ENCODE measurements at places on chromosomes 6 and 20.

- DNase-seq = no peak
These were observed 29.5 kb downstream of the MTHFD1L start for GRCh38 chr6:150894935-150895552.

GRCh38 chr6:98827295-98828159 is 6.8 kb upstream of the POU3F2 start:
- no peak for DNase-seq

DNA sequence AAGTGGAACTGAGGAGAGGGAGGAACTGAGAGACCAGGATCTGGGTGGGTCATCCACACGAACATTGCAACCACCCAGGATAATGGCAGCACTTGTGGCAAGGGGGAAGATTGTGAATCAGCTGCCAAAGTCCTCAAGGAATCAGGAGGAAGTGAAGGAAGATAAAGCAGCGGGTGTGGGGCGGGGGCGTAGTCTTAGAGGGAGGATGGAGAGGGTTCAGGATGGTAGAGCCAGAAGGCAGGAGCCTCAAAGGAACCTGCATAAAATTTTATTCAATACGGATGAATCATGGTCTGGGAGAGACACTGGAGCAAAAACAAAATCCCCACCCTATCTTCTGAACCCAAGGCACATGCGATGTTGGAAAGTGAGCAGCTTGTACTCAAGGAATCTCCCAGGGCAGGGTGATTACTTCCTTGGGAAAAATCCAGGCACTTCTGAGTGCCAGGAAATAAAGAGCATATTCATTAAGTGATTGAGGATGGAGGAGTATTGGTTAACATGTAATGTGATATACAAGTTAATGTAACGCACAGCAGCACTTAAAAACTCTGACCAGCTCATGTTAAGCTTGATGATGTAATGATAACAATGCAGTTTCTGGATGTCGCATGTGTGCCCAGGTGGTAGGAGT is 82.0 kb upstream of the B3GAT2 start:
- no peak for DNase-seq

DNA sequence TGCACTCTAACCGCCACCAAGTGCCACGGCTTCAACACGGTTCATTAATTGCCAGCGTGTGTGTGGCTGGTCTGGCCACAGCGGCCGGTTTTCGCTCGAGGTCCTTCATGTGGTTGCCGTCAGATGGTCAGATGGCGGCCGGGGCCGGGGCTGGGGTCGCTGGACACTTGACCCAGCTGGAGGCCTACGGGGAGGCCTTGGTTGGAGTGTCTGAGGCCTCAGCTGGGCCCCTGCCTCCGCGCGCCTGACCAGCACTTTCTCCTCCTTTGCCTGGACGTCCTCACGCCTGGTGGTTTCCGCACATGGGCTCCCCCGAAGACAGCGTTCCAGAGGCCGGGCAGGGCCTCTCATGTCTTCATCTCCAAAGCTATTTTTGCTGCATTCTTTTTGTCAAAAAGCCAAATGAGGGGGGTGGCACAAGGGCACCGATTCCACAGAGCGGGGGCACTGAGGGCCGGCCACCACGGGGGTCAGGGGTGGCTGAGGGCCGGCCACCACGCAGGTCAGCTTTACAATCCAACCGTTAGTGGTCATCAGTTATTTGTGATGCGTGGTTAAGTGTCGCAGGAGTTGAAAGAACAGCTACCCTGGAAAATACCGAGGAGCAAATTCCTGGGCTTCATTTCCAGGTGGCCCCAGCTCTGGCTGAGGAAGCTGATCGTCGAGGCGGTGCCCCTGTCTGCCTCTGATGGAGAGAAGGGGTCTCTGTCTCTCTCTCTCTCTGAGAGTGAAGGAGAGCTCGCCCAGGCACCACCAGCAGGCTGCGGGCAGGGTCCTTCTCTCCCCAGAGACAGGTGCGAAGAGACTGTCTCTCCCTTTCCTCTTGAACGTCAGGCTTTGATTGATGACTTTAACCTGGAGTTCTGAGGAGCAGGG is 50.5 kb upstream of the FRMD1 start:
- no peak for DNase-seq

DNA sequence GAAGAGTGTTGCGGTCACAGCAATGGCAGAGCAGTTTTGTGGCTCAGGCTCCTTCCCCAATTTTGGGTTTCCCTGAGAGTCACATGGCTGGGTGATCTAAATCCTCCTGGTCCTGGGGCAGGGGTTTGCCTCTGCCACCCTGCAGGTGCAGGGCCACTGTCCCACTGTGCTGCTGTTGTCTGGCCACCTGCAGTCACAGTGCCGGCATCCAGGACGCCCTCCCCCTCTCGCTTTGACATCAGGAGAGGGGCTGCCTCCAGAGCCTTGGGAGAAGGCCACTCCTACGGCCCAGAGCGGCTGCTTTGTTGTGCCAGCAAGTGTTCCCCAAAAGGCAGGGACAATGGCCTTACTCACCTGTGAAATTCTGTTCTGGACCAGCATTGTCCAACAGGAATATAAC is 449.0 kb downstream of the QKI start:
- DNase-seq = no peak

DNA sequence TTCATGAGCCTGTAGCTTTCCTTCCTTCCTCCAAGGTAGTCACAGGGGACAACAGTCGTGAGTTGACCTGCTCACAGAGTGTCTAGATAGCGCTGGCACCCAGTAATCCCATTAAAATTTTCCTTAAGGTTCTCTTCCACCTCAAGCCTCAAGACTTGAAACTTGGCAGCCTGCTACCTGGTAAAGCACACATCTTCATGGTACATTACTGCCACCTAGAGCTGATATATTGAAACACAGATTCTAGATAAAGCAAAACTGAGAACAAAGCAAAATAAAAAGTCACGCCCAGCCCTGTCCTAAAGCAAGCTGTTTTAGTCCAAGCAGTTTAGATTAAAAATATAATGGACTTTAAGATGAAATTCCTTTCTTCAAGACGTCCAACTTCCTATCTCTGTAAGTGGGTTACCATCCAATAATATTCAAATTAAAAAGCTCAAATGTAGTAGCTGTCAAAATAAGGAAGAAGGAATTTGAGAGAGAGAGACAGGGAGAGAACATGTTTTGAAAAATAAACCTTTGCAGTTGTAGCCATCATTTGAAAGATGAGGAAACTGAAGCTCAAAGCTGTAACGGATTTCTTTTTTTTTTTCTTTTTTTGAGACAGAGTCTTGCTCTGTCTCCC is 50.7 kb upstream of the CD83 start:
- no peak for DNase-seq

DNA sequence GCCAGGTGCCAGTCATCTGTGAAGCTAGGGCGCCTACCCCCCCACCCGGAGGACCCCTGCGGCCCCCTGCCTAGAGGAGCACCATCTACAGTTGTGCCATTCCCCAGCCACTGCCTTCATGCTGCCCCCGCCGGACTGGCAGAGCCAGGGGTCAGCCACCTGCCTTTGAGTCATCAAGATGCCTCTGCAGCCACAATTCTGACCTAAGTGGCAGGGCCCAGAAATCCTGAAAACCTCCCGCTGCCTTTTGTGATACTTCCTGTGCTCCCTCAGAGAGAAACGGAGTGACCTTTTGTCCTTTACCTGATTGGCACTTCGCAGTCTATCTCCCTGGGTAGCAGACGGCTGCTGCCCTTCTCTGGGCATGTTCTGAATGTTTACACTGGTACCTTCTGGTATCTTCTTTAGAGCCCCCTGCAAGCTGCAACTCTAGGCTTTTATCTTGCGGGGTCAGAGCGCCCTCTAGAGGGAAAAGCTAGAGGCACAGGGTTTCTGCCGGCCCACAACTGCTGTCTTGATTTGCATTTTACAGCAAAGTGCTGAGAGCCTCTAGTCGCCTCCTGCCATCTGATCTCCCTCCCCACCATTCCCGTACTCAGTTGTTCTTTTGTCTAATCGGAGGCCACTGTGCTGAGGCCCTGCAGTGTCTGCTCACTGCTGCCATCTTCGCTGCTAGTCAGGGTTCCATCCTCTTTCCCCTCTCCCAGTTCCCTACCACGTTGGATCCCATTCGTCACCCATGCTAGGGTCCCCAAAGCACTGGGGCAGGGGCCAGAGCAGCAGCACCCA is 26.9 kb downstream of the SPATA2 start:
- peak; percentile 29 for DNase-seq

DNA sequence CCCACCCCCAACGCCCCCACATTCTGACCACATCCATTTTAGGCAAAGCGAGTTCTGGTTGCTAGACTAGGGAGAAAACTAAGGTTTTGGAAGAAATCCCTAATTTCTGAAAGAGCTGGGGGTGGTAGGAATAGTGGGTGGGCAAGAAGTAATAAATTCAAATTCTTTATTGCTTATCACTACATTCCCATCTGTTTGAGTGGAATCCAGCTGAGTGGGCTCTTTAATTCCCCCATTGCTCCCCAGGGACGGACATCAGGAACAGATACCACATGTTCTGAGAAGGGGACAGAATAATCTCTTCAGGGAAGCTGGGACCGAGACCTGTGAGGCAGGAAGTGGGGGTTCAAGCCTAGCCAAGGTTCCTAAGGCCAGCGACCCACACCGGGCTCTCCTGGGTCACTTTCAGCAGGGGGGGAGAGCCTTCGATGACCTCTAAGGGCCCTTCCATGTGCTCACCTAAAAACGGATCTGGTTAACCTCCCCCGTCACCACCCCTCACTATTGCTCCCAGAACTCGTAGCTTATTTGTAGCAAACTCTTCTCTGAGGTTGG is 42.3 kb upstream of the MRPS10 start:
- DNase-seq = no peak

DNA sequence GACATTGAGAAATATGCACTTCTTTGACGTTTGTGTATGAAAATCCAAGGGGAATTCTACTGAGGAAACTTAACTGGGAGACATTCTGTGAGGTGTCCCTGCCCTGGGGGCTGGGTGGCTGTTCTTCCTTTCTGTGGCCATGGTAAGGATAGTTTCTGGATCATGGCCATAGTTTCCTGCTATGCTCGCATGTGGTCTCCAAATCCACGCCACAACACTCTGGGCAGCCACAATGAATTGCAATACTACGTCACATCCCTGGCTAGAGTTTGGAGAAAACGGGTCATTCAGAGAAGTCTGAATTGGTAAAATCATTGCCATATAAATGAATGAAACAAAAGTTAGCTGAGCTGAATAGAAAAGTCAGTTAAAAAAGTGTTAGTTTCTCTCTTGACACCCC is 230.6 kb downstream of the UTRN start:
- DNase-seq = no peak

DNA sequence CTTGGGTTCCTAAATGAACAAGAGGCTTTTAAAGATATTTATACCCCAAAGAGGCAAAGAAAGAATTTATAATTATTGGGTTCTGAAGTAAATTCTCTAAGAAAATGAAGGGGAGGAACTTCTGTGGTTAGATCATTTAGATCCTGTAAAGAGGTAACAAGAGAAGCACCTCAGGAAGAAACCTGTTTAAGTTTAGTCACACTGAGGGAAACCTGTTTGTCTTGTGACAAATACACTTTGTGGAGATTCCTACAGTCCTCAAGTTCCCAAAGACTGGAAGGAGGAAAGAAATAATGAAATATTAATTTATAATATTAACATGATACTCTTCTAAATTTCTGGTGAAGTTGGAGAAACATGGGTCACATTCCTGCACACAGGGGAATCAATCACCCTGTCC is 647.5 kb downstream of the EYS start:
- DNase-seq = no peak

DNA sequence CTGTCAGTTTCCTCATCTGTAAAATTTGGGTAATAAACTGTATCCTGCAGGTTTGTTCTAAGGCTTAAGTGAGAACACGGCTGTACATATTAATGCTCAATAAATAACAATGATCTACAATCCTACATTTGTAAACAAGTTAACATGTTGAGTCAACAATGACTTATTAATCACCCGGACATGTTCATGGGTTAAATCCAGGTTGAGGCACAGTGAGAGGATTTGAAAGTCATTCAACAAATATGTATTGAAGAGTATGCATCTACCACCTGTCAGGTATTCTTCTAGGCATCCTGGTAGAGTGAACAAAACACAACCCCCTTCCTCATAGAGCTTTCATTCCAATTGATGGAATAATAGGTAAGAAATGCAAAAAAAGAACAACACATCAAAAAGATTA is 554.7 kb upstream of the SLC35B3 start:
- no peak for DNase-seq

- DNase-seq = no peak
These were observed 13.6 kb downstream of the LRRC1 start for GRCh38 chr6:53808302-53808881.

DNA sequence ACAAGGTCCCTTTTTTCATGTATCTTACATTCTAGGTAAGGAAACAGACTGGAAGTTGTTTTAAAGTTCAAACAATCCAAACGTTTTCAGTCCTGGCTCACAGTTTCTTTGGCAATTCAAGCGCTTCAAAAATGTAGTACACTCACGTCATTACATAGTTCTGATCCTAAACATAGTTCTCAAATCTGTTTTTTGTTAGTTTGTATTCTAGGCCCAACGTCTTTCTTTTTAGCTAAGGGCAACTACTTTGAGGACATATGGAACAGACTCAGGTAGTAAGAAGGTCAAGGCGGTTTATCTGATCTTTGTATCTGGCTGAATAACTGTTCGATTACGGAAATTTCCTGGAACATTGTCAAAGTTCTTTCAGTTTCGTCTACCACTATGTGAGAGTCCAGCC is 36.9 kb upstream of the PLCB4 start:
- no peak for DNase-seq

DNA sequence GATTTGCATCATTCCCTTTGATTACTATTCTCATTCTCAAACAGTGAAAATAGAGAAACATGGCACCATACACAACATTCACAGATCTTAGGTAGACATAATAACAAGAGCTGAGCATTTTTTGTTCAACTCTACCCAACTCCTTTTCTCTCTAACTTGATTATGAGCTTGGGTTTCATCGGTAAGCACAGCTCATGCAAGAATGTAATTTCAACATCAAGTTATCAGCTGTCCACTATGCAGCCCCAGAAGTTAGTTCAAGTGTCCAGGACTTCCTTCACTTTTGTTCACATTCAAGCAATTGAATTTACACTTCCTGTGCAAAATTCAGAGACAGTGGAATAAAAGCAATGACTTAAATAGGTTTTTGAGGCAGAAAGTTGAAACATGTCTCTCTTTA is 297.7 kb upstream of the SASH1 start:
- no peak for DNase-seq

GRCh38 chr20:50632236-50632635 is 59.1 kb downstream of the RIPOR3 start:
- no peak for DNase-seq

DNA sequence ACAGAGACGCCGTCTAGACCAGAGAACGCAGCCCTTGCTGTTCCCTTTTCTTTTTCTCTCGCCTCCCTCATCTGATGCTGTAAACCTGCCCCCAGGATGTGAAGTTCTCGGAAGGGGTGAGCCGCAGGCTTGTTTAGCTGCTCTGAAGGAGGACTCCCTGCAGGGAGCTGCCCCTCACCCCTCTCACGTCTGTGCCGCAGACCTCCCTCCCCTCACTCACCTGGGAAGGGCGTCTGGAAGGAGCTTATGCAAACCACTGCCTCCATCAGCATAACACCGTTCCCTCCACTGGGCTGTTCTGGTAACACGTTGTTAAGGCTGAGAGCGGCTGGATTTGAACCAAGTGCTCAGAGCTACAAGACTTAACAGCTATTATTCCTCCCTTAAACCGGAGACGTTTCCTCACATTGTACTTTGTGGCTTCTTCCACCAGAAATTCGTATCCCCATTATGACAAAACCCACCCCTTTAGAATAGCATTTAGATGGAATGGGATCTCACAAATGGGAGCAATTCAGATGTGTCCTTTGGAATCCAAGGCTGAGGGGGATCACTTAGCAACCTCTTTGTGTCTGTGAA is 99.8 kb downstream of the SMOC2 start:
- no peak for DNase-seq

- no peak for DNase-seq
These were observed 18.0 kb downstream of the ADRM1 start for GRCh38 chr20:62320581-62321354.
